Erythroblast (primary cell): ENCODE measurements at places on chromosomes 6 and 20.

GRCh38 chr6:85006362-85006761 lies 242.0 kb upstream of the TBX18 start:
- DNase-seq: no peak

DNA sequence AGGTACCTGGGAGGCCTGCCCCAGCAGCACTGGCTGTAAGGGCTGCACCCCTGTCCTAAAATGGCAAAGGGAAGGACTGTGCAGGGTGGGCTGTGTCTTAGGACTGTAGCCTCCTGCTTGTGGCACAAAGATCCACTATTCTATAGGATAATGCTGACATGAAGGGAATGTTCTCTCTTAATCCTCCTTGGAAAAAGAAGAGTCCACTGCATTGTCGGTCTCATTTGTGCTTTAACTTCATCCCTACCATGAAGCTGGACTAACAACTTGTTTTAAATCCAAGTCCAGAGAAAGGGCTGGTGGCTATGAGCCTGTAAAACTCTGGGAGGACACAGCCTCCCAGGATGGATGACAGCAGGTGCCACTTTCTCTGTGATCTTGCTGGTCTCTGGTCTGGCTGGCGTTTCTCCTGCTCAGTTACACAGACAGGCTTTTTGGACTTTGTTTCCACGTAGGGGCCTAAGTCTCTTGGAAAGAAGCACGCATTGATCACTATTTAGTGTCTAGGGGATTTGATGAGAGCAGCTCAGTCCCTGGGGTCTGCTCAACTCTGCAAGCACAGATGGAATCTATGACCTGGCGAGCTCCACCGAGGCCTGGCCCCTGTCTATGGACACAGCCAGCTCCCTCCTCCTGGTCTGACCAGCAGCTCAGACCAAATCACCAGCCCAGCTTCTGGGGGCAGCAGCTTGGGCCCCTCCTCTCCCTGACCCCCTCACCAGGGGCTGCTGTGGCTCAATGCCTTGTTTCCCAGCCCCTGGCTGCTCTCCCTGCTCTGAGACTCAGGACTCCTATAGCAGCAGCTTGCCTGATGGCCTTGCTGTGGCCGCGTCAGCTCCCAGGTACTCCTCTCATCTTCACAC lies 4.8 kb downstream of the CST3 start:
- DNase-seq: no peak

DNA sequence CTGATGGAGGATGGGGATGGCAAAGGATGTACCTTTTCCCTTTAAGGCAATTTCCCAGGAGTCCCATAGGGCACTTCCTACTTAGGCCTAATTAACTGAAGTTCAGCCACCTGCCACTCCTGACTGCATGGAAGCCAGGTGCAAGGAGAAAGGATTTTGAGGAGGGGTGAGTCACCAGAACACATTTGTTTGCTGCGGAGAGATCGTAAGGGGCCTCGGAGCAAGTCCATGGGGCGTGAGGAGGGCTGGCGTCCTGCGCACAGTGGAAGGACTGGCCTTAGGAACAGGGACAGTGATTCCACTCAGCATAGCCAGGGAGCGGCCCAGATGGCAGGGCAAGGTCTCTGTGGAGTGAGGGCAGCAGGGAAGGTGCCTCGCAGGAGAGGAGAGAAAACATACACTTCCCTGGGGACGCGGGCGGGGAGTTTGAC lies 11.8 kb upstream of the MAP1LC3A start:
- no peak for DNase-seq

- no peak for DNase-seq
Observed at GRCh38 chr20:46347841-46348803, 39.8 kb upstream of the CDH22 start.

DNA sequence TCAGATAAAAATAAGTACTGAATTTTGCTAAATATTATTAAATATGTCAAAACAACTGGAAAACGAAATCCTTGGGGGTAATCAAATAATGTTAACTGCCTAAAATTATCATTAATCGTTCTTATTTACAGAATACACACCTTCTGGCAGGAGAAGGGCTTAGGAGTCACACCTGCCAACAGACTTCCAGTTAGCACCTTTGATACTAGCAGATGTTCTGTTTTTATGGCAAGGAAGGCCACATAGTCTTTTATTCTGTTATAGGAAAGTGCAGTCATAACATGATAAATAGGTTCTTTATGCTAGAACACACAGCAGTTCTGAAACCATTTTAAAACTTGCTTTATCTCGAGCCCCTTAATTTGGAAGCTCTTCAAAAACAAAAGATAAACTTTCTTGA lies 464.1 kb downstream of the UTRN start:
- no peak for DNase-seq

- no peak for DNase-seq
Observed at GRCh38 chr20:50578061-50578777, 68.0 kb downstream of the PTPN1 start.

GRCh38 chr6:71400852-71401251 lies 112.2 kb downstream of the OGFRL1 start:
- no peak for DNase-seq

GRCh38 chr20:58706150-58706892 lies 13.7 kb downstream of the NPEPL1 start:
- no peak for DNase-seq

GRCh38 chr20:36663031-36663430 lies 17.0 kb upstream of the SLA2 start:
- no peak for DNase-seq

DNA sequence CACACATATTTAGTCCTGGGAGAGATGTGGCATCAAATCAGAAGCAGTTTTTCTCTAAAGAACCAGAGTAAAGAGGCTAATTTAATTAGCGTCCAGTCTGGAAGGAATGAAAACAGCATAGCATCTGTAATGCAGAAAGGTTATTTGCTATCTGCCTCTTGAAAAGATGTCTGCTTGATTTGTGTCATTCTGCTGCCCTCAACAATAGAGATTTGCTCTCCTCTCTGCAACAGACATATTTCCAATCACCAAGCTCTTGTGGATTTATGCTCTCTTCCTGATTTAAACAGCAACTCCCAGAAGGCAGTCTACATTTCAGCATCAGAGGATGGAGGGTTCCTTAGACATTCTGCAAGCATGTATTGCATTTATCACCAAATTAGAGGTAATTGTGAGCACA lies 53.5 kb upstream of the AKAP12 start:
- DNase-seq: no peak

DNA sequence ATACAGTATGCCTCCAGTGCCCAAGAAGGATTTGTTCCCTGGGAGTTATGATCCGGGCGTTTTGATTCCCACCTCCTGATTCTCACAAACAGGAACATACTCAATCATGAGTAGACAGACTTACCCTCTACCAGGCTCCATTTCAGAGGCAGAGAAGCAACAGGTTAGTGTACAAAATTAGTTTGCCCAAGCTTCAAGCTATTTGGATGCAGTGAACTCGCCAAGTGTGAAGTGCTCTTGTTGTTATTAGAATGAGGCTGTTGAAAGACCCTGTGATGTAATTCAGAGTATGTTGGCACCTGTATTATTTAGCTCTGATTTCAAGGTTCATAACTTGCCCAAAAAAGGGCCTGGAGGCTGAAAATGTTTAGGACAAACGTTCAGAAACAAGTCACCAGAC lies 247.0 kb downstream of the PHACTR1 start:
- no peak for DNase-seq

DNA sequence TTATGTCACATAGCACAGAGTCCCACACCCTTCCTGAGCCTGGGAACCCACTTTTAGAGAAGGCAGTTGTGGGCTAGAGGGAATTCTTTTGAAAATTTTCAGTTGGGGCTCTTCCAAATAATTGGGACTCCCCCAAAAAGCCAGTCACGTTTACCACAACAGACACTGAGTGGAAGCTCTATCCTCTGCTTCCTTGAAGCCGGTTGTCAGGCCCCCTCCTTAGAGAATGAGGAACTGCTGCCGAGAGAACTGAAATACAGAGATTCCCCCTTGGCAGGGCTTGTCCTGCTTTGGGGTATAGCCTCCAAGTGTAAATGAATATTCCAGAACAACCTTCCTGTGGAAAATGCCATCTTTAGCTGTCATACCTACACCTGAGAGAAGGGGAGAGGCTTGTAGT lies 2.7 kb upstream of the JAG1 start:
- DNase-seq: no peak

- DNase-seq: peak; percentile 73
Observed at GRCh38 chr6:168272415-168273325, 46.9 kb downstream of the DACT2 start.

- no peak for DNase-seq
Observed at GRCh38 chr20:11375335-11375734, 542.4 kb upstream of the BTBD3 start.
